ENCODE measurements at places on chromosomes 13 and 19.

DNA sequence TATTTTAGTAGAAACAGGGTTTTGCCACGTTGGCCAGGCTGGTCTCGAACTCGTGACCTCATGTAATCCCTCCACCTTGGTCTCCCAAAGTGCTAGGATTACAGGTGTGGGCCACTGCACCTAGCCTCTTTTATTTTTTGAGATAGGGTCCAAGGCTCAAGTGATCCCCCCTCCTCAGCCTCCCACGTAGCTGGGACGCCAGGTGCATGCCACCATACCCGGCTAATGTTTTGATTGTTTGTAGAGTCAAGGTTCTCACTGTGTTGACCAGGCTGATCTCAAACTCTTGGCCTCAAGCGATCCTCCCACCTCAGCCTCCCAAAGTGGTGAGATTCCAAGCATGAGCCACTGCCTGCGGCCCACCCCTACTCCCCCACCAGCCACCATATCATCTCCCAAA, 6.3 kb downstream of the SLC7A9 start:
- no peak for DNase-seq

DNA sequence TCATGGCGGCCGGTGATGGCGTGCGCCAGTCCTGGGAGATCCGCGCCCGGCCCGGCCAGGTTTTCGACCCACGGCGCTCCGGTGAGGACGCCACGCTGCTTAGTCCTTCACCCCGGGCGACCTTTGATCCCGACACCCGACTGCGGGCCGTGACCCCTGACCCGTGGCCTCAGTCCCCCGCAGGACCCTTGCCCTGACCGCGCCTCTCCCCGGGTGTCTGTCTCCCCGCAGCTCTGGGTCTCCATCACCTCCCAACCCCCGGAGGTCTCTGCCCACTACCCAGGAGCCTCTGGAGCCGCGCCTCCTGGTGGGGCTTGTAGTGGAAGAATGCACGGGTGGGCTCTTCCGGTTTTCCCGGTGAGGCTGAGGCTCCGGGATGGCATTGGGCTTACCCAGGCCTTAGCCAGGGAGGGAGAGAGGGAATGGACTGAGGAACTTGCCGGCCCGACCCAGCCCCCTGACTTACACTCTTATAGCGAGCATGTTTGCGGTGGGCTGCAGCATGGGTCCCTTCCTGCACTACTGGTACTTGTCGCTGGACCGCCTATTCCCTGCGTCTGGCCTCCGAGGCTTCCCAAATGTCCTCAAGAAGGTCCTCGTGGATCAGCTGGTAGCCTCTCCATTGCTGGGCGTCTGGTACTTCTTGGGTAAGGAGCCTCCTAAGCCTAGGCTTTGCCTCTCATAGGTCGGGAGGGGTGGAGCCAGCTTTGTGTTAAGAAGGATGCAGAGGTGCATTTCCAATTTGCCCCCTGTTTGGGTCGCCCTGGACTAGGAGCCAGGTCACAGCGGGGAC, 566 bp downstream of the MPV17L2 start:
- no peak for DNase-seq

DNA sequence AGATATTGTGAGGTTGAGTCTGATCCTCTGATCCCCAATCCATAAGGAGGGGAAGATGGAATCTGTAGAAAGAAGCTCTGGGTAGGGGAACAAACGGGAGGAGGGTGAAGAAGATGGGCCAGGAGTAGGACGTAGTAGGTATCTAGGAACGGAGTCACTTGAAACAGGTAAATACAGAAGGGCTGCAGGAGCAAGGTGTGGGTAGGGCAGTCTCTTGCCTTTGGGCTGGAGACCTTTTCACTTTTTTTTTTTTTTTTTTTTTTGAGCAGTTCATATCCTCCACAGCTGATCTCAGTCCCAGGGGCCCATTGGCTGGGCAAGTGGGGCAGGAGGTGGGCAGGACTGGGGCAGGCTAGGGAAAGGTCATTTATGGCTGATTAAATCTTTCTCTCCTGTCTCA, 1.5 kb downstream of the BCKDHA start:
- DNase-seq: no peak

DNA sequence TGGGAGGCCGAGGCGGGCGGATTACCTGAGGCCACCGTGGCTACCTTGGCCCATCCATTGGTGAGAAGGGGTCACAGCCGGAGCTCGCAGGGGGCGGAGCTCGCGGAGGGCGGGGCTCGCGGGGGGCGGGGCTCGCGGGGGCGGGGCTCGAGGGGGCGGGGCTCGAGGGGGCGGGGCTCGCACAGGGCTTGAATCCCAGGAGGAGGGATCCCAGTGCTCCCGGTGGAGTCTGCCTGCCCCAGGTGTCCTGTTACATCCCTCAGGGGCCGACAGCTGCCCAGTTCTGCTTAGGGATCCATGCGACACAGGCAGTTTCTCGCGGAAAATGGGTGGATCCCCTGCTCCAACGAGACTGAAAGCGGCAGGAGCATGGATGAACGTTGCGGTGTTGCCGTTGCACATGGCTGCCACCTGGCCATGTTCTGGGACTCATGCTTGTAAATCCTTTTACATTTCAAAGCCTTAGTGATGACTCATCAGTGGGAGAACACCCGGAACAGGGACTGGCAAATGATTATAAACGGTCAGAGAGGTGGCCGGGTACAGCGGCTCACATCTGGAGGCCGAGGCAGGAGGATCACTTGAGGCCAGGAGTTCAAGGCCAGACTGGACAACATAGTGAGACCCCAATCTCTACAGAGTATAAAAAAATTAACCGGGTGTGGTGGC, 25.1 kb downstream of the TMPRSS9 start:
- DNase-seq: peak; percentile 34

- DNase-seq: no peak
Measured at GRCh38 chr13:74765955-74766354, 631.8 kb upstream of the KLF12 start.
